ENCODE measurements at places on chromosomes 11 and 22.

GRCh38 chr11:120576606-120577005, 65.1 kb downstream of the GRIK4 start:
- no peak for DNase-seq

DNA sequence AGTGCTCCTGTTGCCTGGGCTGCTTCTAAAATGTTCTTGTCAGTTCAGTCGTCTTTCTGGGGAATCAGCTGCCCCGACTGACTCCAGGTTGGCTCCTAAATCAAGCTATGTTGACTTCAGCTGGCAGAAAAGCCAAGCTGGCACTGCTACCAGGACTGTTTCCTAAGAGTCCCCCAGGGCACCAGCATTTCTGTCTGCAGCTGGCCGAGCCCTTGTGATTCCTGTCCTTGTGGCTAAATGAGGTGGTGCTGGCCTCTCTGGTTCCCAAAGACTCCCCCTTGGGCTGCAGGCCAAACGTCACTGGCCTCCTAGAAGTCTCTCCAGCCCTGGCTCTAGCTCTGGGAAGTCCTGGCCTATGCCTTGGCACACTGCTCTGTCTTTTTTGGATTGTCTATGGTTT, 31.1 kb downstream of the GRAMD1B start:
- no peak for DNase-seq

DNA sequence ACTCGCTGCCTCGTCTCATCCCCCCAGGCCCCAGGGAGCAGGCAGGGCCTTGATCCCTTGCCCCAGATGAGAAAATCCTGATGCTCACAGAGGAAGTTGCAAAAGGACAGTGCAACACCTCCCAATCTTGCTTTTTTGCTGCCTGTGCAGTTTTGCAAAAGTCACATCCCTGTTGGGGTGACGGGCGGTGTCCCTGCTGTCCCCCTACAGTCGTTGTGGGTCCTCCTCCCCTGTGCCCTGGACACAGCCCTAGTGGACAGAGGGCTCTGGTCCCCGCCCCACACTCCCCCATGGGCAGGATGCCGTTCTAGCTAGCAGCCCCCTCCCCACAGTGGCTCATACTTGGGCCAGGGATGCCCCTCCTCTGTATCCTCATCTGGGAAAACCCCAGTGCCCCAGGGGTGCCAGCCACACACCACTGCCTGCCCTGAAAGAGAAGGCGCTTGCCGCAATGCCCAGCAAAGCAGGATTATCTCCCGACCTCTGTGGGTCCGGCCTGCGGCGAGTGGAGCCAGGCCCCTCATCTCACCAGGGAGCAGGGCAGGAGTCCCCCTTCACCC, 18.4 kb upstream of the CTSD start:
- no peak for DNase-seq

DNA sequence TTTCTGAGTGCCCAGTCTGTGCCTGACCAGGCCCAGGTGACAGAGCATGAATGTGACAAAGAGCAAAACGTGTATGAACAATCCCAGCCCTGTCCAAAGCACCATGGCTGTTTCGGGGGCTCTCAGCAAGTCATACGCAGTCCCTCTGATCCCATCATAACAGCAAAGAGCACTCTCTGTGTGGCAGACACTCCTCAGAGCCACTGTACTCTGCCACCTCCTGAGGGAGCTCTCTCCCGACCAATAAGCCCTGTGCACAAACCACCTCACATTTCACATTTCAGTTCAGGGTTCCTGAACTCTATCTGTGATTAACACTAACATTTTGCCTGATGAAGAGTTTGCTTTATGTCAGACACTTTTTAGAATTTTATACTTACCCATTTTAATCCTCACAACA, 6.6 kb downstream of the DGCR2 start:
- no peak for DNase-seq

- no peak for DNase-seq
These were observed 26.3 kb upstream of the MN1 start for GRCh38 chr22:27827604-27828587.

DNA sequence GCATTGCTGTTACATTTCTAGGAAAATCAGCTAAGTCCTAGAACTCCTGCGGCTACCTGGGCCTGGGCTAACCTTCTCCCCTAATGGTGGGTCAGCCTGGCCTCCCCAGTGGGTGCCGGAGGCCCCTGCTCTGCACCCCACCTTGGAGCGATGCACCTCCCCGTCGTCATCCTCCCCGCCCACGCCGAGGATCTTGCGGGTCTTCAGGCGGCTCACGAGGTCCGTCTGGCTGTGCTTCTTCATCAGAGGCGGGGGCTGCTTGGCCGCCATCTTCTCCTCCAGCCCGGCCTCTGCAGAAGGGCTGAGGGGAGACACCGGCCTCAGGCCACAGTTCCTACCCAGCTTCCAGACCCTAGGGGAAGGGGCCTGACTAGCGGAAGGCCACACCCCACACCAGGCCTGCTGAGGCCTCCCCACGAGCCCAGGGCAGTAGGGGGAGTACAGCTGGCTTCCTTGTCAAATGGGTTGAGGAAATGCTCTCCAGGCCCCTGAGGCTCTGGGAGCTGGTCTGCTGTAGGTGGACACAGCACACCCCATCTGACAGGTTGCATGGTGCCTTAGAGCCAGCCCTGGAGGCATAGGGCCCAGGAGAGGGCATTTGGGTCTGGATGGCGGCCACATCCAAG, 12.5 kb downstream of the TP53I11 start:
- no peak for DNase-seq

DNA sequence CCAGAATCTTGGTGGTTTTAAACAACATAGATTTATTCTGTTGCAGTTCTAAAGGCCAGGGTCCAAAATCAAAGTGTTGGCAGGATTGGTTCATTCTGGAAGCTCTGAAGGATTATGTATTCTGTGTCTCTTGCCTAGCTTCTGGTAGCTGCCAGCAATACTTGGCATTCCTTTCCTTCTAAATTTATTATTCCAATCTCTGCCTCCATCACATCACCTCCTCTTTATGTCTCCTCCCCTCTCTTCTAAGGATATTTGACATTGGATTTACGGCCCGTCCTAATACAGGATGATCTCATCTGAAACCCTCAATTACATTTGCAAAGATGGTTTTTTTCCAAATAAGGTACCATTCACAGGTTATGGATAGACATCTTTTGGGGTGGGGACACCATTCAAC, 186.5 kb downstream of the SBF2 start:
- DNase-seq: no peak

GRCh38 chr11:47593934-47594855, at the start of gene C1QTNF4:
TSS of gene C1QTNF4 (minus strand) at chr11:47594411. CDS start at chr11:47590810, 3,601 bp downstream.
- no peak for DNase-seq

DNA sequence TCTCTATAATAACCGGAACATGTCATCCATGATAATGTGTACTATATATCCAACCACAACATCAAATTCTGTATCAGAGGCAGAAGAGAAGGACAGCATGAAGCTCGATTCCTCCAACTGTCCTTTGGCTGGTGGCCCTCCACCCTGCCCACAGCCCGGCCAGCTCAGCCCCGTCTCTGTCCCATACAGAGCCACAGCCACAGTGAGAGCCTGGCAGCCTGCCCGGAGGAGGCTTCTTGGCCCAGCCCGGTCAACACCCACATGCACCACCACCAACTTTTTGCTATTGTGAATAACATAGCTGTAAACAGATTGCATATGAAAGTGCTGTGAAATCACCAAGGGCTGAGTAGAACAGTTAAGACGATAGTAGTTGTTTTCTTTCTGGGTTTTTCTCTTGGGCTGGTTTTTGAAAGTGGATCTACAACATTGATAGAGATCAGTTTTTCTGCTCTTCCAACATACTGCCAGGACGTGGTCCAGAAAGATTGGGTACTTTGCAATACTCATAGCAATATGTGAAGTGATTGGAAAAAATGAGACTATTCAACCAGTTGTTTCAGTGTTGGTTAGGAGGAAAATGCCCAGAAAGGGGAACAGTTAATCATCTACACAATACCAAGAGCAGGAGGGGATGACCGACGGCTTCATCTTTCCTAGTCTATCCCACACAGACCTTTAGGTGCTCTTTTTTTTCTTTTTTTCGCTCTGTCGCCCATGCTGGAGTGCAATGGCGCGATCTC, 6.9 kb upstream of the TUBA8 start:
- DNase-seq: no peak

- DNase-seq: no peak
These were observed 8.6 kb upstream of the RBM4B start for GRCh38 chr11:66686100-66686785.

DNA sequence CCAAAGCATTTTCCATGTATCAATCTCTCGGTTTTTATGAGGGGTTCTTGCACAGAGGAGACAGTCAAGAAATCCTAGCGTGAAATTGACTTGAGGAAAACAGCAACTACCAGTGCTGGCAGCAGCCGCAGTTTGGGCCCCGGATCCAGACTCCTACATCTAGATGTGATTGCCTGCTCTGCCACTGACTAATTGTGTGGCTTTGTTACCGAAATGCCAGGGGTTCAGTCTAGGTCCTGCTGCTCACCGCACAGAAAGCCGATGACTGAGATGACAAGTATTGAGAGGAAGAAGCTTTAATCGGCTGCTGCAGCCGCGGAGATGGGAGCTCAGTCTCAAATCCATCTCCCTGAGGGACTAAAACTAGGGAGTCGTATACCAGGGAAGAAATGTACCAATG, 8.2 kb upstream of the GLB1L3 start:
- DNase-seq: no peak

DNA sequence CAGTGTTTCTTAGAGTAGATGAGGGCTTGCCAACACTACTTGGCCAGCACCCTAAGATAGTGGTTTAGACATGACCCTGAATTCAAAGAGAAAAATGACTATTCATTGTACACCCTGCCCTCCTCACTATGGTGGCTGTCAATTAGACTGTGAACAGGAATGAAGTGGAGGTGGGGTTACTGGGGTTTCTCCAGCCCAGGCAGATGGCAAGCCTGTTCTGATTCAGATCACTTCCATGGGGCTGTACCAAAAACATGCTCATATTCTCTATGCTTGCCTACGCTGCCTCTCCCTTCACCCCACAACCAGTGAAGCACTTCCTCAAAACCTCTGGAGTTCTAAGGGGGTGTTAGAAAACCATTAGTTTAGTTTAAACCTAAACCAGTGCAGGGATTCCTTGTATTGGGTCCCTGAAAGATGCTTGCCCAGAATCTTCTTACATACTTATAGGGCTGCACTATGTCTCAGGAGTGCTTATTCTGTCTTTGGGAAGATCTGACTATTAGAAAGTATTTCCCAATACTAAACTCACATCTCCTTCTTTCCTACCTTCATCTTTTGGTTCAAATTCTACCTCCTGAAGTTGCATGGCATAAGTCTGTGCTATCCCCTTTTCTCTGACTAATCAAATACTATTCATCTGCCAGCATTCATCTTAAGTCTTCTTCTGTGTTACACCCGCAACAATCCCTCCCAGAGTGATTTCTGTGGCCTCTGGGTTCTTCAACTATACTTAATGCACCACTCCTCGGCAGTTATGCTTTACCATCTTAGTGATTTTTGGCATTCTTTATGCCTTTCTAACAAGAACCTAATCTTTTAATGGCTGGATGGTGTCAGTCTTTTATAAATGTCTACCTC, 71.8 kb downstream of the ATG16L2 start:
- DNase-seq: no peak

- DNase-seq: no peak
These were observed 132.9 kb upstream of the ZBED5 start for GRCh38 chr11:10990637-10991193.

DNA sequence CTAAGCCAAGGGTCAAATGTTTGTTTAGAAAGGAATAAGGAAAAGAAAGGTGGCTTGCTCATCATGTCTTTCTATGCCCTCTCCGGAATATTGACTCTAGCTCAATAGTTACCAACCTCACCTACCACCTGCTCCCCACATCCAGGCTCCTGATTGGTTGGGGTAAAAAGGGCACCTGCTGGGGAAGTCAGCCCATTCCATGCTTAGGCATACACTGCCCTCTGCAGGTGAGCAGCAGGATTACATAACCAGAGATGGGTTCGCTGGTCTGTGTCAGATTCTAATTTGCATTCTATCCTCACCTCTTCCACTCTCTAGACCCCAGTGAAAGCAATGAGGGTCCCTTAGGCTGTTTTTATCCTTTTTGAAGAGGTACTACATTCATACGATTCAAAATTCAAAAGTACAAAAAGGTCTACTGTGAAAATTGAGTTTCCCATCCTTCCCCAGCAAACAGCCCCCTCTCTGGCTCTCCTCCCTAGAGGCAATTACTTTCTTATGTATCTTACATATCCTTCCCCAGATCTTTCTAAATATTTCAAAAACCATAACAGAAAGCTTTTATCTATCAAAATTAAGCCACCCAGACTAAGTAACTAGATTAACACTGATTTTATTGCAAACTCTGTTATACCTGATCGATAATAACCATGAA, 98.0 kb upstream of the ASPHD2 start:
- DNase-seq: no peak

DNA sequence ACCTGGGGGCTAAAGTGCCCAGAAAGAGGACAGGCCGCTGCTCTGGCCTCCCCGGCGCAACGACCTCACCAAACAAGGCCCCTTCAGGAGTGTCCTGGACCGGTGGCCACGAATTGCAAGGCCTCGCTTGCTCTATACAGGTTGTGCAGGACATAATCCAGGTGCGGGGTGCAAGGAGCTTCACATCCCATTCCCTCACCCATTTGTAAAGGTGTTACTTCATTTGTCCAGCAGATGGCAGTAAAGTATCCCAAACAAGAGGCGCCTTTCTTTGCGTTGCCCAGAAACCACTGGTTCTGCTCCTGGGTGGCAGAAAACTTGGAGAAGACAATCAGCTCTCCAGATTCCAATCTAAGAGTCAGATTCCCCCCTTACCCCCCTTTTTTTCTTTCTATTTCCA, 35.9 kb upstream of the PRDM11 start:
- no peak for DNase-seq

DNA sequence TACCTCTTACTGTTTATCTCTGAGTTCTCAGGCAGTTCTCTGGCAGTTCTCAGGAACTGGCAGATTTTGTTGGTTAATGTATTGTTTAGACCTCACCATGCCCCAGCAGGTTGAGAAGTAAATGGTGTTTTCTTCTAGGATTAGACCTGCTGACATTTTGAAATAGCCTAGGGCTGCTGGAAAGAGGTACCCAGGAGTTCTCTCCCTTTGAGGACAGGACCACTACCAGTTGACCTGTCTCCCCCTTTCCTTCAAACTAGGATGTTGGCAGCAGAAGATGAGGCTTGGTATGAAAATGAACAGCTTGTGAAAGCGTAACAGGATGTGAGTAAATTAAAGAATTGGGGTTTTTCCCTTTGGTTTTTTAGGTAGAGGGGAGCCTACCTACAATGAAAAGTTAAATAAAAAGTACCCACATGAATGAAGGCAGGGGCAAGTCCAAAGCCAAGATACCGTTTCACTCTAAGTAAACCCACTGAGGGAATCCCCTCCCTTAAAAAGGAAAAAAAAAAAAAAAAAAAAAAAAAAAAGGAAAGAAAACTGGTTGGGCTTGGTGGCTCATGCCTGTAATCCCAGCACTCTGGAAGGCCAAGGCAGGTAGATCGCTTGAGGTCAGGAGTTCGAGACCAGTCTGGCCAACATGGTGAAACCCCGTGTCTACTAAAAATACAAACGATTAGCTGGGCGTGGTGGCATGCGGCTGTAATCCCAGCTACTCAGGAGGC, 96.2 kb downstream of the PDHX start:
- DNase-seq: no peak

GRCh38 chr22:29300807-29301601, 5.4 kb upstream of the GAS2L1 start:
- DNase-seq: no peak

Data from activated CD8-positive, alpha-beta memory T cell treated with anti-CD3 and anti-CD28 coated beads for 48 hours (primary cell).